ENCODE measurements at places on chromosomes 12 and 14.
A peak's percentile ranks its signal among the peaks of the same experiment; 100 is the strongest.

DNA sequence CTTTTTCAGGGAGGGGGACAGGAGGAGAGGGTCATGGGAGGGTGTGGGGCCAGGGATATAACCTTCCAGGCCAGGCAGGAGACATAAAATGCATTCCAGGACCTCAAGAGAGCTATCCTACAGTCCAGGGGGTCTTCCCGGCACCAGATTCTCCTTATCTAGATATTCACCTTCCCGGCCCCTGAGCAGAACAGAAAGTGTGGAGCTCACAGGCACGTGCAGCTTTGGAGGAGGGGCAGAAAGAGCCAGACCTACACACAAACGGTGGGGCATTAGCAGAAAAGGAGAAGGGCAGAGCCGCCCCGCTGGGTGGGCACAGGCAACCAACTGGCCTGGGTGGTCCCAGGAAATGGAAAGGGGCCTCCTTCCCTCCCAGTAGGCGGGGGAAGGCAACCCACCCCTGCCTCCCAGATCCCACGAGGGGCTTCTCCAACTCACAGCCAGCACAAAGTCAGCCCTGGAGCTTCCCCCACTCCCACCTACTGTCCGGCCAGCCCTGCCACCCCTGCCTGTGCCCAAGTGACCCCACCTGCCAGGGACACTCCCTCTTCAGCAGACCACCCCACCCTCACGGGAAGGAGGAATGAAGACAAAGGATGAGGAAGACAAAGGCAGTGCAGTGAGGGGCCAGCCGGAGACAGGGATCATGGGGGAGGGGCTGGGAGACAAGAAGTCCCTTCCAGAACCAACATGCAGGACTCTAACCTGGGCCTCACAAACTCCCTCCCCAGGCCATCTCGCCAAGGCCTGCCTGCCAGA lies 33.3 kb downstream of the CCDC85C start:
- H3K4me3 ChIP-seq = no peak overlapping the region
- no peak for DNase-seq
- H3K4me1 ChIP-seq = peaks cover 50% of the 10 kb centered on the region

DNA sequence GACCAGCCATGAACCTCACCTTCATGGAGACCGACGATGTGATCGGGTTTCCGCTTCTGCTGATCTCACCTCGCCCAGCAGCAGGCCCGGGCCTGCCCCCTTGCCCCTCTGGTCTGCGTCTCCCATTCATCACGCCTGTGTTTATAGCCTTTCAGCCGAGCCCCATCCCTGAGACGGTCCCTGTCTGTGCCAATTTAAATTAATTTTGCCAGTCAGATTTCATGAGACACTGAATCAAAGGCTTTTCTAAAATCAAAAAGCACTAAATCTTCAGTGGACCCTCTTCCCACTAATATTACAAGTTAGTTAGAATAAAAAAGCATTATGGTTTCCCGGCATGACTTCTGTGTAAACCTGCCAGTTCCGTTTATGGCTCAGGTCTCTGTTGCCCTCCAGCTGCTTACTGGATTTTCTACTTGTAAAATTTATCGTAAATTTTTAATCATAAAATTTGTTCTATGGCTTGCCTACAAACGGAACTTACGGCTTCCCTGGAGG lies 155.9 kb downstream of the ESRRB start:
- no peaks in the 10 kb centered on the region for H3K36me3 ChIP-seq
- H3K4me3 ChIP-seq = no peak overlapping the region
- H3K4me1 ChIP-seq = no peaks in the 10 kb centered on the region
- DNase-seq = no peak
- no peak overlapping the region for H3K27ac ChIP-seq
- no peaks in the 10 kb centered on the region for H3K27me3 ChIP-seq

- no peaks in the 10 kb centered on the region for H3K36me3 ChIP-seq
- H3K27me3 ChIP-seq = no peaks in the 10 kb centered on the region
- H3K4me1 ChIP-seq = no peaks in the 10 kb centered on the region
- H3K27ac ChIP-seq = no peak overlapping the region
- H3K4me3 ChIP-seq = no peak overlapping the region
These were observed 35.7 kb upstream of the HIF1A start for GRCh38 chr14:61659582-61659981.

GRCh38 chr12:98173773-98174427 lies 341.5 kb upstream of the TMPO start:
- H3K4me1 ChIP-seq = no peaks in the 10 kb centered on the region
- no peak overlapping the region for H3K27ac ChIP-seq
- H3K4me3 ChIP-seq = no peak overlapping the region
- H3K27me3 ChIP-seq = no peaks in the 10 kb centered on the region
- no peak for DNase-seq
- H3K36me3 ChIP-seq = no peaks in the 10 kb centered on the region

GRCh38 chr14:101357559-101358319 lies 203.6 kb upstream of the DIO3 start:
- peak; percentile 30 for DNase-seq
- peaks cover 12% of the 10 kb centered on the region for H3K27me3 ChIP-seq
- no peaks in the 10 kb centered on the region for H3K36me3 ChIP-seq
- H3K4me3 ChIP-seq = no peak overlapping the region
- H3K27ac ChIP-seq = no peak overlapping the region

GRCh38 chr14:68363843-68364767 lies 428.8 kb downstream of the ZFP36L1 start:
- H3K27me3 ChIP-seq = no peaks in the 10 kb centered on the region
- no peaks in the 10 kb centered on the region for H3K36me3 ChIP-seq
- H3K4me1 ChIP-seq = peaks cover 6% of the 10 kb centered on the region
- peak; percentile 42 for DNase-seq
- H3K27ac ChIP-seq = peak overlapping the region; percentile 14
- no peak overlapping the region for H3K4me3 ChIP-seq

Data from psoas muscle (tissue), 8 donors.